LoVo (cell line): ENCODE measurements at places on chromosomes 11 and 22.

DNA sequence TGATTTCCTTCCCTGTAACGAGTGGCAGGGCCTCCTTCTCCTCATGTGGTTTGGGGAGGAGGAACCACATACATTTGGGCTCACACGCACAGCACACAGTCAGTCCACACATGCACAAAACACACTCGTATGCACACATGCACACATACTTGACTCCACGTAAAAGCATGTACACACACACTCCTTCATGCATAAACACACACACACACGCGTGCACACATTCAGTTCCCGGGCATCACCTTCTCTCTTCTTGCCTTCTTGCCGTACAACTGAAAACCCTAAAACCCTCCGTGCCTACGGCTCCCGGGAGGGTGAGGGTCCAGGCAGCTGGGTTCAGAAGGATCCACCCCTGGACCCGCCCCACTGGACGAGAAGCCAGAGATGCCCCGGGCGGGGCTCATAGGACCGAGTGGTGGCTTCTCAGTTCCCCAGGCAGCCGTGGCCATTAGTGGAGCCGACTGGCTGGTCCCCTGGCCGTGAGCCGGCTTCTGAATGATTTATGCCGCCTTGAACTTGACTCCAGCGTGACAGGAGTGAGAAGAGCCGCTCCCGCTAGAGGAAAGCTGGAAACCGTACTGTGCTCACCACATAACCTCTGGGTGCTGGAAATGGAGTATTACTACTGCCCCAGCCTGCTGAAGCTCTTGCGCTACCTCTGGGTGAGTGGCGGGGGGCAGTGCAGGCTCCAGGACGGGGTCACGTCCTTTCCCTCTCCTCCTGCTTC lies 117.4 kb downstream of the KIAA1671 start:
- no peak for DNase-seq

DNA sequence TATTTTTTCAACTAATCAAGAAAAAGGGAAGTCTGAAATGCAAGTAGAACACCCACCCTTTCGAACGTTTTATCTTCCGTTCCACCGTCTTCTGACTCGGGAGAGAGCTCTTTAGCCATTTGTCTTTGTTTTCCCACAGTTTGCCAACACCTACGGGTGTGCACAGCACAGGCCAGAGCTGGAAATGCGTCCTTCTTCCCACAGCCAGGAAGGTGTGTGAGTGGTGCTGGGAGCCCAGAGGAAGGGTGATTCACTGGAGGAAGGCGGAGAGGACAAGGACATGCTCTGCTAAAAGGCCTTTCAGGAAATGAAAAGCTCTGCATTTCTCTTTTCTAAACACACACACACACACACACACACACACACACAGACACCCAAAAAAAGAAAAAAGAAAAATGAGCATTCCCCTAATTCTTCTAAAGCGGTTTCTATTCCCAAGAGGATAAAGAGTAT lies 18.5 kb downstream of the ENDOD1 start:
- peak; percentile 77 for DNase-seq

DNA sequence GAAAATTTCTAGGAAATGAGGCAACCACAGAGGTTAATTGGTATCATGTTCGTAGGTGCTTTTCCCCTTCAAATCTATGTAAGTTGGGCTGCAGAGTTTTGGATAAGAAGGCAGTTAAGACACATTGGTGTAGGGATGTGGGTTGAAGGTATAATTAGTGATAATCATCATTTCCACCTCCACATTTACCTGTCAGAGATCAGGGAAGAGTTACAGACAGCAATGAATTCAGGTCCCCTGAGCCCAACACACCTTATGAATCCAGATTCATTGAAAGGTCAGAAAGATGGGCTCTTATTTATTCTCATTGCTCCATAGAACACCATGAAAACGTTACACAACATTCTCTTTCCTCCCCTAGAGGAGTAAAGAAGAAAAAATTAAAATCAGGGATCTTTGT lies 308.7 kb downstream of the C11orf87 start:
- DNase-seq: no peak

DNA sequence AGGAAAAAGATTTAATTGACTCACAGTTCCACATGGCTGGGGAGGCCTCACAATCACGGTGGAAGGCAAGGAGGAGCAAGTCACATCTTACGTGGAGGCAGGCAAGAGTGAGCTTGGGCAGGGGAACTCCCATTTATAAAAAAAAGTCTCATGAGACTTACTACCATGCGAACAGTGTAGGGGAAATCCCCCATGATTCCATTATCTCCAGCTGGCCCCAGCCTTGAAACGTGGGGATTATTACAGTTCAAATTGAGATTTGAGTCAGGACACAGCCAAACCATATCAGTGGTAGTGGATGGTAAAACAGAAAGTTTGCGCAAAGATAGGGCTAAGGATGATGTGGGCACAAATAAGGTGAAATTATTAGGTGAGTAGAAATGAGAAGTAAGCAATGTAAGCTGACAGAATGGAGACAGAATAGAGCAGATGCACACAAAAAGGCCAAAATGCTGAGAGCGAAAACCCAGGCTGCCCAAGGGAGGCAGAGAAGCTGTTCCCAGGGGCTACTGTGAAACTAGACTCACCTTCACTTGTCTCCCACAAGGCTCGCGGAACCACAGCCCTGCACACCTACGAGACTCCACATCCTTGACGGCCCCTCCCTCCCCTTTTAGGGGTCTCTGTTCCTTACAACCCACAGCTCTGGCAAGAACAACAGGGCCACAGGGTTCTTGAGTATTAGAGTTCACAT lies 377.6 kb downstream of the CADM1 start:
- DNase-seq: no peak

- DNase-seq: no peak
Observed at GRCh38 chr11:35165423-35166368, 26.7 kb downstream of the CD44 start.

GRCh38 chr22:29528144-29528543 lies 25.4 kb downstream of the THOC5 start:
- no peak for DNase-seq

DNA sequence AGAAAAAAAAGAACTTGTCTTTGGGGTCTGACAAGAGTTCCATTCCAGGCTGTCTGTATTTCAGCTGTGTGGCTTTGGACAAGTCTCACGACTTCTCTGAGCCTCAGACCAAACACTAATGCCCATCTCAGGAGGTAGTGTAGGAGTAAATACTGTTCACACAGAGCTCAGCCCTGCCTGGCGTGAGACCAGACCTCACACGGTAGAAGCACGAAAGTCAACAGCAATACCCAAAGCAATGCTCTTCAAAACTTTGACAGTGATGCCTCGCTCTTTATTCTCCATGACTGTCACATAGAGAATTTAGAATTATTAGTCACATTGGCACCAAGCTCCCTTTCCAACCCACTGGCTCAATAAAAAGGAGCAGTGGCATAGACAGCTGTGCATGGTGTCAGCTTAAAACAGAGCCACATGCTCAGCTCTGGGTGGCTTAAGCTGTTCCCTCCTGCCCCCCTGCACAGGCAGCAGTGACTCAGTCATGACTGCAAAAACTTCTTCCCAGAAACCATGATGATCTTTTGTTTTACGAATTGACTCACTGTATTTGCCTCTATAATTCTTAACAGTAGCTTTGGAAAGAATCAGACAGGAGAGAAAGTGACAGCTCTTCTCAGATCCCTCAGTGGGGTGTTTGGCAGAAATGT lies 74.0 kb upstream of the PHF21B start:
- DNase-seq: no peak

DNA sequence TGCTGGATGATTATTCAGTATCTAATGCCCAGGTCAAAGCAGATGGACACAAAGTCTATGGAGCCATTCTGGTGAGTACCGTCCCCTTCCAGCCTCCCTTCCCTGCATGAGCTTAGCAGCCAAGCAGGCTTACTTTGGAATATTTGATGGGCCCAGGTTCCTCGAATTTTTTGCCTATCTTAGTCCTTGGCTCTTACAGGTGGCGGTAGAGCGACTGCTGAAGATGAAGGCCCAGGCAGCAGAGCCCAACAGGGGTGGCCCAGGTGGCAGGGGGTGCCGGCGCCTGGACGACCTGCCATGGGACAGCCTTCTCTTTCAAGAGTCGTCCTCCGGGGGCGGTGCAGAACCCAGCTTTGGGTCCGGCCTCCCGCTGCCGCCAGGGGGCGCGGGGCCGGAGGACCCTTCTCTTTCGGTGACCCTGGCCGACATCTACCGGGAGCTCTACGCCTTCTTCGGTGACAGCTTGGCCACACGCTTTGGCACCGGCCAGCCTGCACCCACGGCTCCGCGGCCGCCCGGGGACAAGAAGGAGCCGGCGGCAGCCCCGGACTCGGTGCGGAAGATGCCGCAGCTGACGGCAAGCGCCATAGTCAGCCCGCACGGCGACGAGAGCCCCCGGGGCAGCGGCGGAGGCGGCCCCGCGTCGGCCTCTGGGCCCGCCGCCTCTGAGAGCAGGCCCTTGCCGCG lies 741 bp upstream of the TMEM179B start:
- DNase-seq: peak; percentile 90

GRCh38 chr22:44450503-44450902 lies 47.5 kb downstream of the RTL6 start:
- DNase-seq: no peak

DNA sequence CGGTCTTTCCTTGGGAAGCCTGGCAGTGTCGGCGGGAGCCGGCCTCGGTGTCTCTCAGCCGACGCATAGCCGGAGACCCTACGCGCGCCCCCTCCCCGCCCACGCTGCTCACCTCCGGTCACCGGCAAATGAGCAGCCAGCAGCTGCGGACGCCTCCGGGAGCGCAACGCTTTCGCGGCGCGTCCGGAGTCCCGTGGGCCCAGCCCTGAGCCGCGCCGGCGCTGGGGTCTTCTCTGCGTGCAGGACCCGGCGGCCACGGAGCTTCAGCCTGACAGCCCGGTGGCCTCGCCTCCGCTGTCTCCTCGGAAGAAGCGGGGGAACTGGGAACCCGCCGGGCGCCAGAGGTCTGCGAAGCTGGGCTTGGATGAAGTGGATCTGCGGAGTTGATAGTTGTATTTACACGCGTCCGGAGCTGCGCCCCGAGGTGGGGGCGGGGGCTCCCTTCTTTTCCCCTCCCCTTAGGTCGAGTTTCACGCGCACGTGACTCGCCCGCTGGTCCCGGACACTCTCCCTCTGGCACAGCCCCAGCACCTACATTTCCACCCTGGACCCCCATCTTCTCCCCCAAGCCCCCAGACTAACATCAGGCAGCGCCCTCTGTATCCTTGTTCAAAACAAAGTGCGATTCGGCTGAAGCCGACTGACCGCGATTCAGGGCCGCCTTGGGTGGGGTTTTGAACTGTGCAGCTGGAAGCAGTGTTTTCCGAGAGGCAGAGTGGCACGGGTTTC lies at the start of gene SLC43A1:
Gene SLC43A1, minus strand, starts transcription at position 371 of the 729 bp plus-strand sequence. CDS start 1,591 bp downstream, outside the sequence.
- peak; percentile 57 for DNase-seq

GRCh38 chr11:43927070-43927469 lies 15.4 kb upstream of the C11orf96 start:
- DNase-seq: no peak

- peak; percentile 29 for DNase-seq
Observed at GRCh38 chr22:36160499-36160942, at the start of gene APOL3. TSS of gene APOL3 (minus strand) at chr22:36160755. CDS start at chr22:36149055, 11,700 bp downstream.

- DNase-seq: no peak
Observed at GRCh38 chr22:24512043-24512442, 16.9 kb downstream of the UPB1 start.

DNA sequence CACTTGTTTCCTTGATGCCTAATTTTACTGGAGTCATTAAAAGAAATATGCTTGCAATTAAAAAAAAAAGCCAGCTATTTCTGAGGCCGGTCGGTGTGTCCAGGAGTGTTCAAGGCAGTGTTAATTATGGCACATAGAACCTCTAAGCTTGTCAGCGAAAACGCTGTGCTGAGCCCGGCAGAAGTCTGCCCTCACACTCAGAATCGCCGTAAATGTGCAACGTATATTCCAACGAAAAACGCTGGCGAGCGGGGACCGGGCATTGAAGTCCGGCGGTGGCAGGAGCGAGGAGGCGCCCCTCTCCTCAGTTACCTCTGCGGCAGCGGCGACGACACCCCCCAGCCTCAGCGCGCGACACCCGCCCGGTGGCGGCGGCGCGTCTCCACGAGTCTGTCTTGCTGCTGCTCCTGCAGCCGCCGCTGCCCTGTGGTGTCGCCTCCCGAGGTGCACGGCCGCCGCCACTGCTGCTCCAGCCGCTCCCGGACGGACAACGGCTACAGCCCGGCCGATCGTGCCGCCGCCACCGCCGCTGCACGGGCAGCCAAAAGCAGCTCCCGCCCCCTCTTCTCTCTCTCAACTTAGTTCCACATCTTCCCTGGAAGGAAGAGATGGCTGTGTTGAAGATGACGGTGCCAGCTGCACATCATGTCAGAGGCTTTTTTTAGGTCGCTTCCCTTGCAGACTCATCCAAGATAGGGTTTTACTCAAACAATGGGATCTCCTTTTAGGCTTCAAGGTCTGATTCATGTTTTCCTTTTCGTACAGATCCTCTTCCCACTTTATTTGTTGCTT lies 56.0 kb downstream of the JAM3 start:
- DNase-seq: no peak

DNA sequence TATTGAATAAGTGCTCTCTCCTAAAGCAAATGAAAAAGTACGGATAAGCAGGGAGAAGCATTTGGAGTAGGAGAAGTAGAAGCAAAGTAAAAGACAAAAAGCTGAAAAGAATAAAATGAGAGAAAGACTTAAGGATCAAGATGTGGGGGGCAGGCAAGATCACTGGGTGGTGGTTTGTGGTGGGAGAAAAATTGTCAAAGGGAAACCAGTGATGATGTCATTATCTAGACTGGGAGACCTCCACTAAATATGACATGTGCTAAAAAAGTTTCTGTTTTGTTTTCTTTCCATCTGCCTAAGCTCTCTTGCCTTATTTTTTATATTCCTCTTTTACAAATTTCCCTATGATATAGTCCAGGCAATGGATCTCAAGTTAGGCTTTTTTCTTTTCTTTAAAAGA lies 14.8 kb upstream of the MAML2 start:
- DNase-seq: no peak

DNA sequence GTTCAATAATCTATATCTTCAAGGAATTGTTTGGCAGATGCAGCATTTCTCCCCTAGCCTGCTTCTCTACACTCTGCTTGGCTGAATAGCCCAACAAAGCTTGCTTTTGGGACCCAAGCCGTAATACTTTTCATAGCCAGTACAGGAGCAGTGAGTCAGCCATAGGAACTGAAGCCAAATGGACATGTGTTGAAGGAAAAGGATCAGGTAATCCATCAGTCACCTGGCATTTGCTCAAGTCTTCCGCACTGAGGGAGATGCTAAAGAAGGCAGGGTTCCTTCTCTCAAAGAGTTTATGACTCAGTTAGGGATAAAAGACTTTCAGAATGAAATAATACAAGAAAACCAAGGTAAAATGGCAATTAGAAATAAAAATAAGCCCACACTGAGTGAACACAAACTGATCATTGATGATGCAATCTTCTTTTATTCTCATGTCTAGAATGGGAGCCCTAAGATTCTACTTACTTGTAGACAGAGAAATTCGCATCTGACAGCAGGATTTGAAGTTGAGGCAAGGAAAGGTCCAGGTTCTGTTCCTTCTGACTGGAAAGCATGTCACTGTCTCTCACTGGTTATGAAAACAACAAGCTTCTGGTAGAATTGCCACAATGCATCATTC lies 13.2 kb downstream of the C11orf87 start:
- no peak for DNase-seq
